ENCODE measurements at places on chromosomes 13 and 19.
A peak's percentile ranks its signal among the peaks of the same experiment; 100 is the strongest.

DNA sequence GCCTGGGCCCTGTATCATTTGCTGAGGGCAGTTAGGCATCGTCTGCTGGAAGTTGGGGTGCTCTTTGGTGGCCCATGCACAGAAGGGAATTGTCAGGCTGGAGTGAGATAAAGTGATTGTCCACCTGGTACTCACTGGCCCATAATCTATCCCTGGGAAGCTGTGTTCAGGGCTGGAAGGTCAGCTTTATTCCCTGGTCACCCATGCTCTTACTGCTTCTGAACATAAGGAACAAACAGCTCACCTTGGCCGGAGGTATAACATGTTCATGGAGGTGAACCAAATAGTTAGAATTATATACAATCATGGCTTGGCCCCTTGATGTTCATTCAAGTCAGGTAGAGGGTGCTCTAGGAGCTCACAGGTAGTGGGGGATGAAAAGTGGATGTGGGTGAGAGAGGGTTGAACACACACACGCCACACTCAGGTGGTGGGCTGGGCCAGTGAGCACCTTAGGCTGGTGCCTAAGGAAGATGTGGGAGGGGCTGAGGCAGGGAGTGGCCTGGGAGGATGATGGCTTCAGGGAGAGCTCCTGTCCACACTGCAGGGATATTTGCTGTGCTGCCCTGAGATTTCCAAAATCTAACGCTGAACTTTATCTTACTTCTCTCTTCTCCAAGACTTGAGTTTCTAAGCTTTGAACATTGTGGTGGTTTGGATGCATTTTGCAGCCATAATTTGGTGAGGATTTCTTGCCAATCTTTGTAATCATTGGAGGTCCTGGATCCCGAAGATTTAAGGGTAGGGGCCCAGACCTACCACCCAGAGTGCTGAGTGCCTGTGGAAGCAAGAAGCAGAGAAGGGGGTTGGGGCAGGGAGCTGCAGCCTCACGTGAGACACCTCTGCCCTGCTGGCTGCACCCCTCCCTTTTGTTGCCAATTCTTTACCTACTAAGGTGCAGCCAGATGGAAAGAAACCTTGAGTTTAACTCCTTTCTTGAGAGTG lies 420.6 kb downstream of the ZNF536 start:
- no peak for DNase-seq

DNA sequence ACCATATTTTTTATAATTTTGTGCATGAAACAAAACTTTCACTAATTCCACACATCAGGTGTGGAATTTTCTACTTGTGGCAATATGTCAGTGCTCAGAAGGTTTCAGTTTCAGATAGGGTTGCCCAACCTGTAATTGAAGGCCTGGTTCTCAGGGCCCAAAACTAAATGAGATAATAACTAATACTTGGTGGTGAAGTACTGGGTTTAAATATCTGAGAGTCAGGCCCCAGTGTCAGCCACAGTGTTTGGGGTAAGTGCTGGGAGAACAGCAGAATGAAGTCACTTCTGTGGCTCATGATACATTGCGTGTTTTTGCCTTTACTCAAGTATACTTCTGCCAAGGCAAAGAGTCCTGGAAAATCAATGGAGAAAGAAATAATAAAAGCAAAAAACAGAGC lies 5.6 kb downstream of the SAFB start:
- no peak for DNase-seq

- DNase-seq: peak; percentile 9
Observed at GRCh38 chr13:44768775-44769581, 192.8 kb upstream of the TSC22D1 start.

- no peak for DNase-seq
Observed at GRCh38 chr13:75378301-75378700, 103.7 kb downstream of the TBC1D4 start.

- no peak for DNase-seq
Observed at GRCh38 chr19:41956621-41957020, 2.5 kb downstream of the RABAC1 start.

DNA sequence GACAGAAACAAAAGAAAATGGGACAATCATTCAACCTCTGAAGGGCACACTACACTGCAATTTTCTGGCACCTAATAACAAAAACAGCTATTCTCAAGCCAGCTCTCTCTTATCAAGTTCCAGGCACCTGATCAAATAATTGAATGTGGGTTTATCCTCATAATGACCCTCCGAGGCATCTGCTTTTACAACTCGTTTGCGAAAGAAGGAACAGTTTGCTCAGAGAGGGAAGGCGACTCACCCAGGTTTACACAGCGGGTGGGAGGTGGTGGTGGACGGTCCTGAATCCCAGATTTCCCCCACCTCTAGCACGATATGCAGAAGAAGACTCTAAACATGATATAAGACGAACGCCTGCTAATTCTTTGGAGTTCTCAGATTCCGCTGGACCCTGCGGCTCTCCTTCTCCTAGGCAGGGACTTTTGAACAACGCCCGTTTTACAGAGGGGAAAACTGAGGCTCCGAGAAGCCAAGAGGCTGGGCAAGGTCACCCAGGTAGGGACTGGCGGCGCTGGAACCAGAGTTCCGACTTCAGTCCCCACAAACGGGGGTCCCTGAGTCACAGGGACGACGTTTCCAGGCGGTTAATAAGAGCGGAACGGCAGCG lies 641 bp downstream of the SGTA start:
- no peak for DNase-seq

GRCh38 chr19:38319421-38320258 lies at the start of gene KCNK6:
Gene KCNK6 (plus strand): TSS chr19:38319845. CDS start chr19:38319951, 106 bp downstream.
- DNase-seq: peak; percentile 52

- DNase-seq: no peak
Observed at GRCh38 chr19:485077-485476, 11.2 kb upstream of the MADCAM1 start.

GRCh38 chr13:96071504-96071903 lies 18.3 kb upstream of the UGGT2 start:
- no peak for DNase-seq

DNA sequence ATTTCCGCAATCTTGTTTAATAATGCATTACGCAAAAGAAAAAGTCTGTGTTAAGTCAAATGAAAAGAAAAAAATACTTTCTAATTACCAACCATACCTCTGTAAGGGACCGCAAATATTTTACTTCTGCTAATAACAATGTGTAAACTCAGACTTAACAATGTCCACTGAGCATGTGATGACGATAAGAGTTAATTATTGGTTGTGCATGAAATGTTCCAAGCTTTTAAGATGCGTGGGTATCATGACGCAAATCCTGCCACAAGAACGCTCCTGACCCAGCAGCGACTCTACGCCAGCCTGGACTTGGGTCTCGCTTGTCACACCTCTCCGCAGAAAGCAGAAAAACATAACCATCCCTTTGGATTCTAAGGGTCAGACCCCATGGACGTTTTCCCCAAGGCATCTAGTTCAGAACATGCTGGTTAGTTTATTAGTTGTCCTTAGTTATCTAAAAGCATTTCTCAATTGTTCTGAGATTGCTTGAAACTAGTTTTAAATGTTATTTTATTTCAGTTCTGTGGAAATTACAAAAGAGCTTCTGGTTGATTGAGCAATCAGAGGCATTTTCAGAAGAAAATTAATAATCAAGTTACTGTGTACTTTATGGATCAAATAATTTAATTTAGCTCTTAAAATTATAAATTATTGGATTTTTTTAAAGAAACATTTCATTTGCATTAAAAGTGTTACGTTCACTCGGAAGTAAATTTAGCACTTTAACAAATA lies 779.9 kb upstream of the ARGLU1 start:
- no peak for DNase-seq
